NCI-H446 treated with DMSO at 0.1 percent for 48 hours (cell line): ENCODE measurements at places on chromosomes 4 and X.

DNA sequence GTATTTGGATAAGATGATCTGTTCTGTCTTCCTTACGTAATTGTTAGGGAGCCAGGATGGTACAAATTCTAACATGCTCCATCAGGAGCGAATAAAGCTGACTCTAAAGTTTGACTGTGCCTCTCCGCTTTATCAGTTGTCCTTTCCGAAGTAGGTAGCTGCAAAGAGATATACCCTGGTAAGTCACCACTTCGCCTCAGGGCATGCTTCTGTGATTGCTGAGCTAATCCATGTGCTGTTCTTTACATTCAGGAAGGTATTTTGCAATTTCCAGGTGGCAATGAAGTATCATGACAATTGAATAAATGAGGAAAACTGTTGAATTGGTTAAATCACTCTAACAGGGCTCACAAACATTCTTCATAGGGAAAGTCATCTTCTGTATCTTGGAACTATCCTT, 38.9 kb downstream of the KIT start:
- DNase-seq = no peak

DNA sequence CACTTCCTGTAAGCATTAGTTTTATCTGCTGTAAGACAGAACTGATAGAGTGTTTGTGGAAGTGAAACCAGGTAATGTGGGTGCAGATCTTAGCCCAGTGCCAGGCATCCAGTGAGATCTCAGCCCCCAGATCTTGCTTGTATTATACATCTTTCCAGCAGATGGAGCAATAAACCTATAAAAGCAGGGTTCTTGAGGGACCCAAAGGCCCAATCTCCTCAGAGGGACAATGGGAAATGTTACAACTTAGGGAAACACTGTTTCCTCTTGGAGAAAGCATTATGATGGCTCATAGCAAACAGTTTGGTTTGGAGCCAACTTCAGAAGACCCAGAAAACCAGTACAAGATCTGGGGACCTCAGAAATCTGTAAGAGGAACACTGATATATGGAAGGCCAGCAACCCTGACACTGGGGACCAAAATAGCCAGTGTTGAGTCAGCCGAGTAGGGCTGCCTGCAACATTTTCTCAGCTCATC, 206.3 kb downstream of the SLC7A11 start:
- no peak for DNase-seq

DNA sequence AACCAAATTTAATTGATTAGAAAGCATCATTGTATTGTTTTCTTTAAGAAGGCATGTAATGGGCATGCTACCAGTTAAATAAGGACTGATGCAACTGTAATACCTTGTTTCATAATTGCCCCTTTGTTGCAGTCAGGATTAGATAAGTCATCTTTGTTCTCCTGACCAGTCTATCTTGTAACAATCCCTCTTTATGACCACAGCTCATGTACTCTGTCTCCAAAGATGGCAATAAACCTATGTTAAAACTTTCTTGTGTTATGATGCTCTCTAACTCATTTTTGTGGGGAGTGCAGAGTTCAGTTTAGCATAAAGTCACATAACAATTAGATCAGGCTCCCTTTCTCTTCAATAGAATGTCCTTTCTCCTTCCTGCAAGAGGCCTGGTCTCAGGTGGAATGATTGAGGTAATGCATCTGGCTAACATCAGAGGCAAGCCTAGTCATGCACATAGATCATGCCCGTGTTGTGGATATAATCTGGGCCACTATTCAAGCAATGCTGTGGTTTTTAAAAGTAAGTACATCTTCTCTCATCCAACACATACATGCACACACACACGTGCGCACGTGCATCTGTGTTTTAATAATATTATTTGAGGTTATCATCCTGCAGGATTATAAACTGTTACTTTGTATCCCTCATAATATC, 45.6 kb downstream of the TMEM154 start:
- no peak for DNase-seq

- DNase-seq = no peak
Measured at GRCh38 chr4:93897559-93897958, 69.0 kb downstream of the ATOH1 start.

DNA sequence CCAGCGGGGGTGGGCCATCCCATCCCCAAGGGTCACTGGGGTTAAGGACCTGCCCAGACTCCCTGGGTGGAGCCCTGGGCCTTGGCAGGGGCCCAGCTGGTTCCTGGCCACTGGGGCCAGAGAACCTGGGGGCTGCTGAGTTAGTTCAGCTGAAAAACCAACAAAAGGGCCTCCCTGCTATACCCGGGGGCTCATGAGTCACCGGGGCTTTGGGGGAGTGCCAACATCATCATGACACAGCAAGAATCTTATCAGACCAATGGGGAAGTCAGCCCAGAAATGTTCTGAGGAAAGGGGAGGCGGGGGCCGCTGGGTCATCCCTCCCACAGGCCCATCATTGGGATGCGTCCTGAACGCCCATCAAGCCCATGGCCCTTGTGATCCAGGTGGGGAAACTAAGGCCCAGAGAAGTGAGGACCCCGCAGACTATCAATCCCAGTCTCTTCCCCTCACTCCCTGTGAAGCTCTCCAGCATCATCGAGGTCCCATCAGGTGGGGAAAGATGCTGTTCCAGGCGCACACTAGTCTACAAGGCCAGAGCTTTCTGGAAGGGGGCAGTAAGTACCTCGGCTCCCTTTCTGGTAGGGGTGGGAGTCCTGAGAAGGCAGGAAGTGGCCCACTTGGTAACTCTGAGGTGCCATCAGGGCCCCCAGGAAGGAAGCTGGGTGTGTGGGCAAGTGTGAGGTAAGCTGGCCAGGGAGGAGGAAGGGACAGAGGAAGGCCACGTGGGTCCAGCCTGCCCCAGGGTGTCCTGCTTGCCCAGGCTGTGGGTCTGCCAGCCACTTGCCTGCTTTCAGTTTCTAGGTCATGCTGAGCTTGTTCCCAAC, 4.5 kb downstream of the G6PD start:
- no peak for DNase-seq

- DNase-seq = no peak
Measured at GRCh38 chrX:152913346-152913745, 15.5 kb downstream of the ZNF185 start.

DNA sequence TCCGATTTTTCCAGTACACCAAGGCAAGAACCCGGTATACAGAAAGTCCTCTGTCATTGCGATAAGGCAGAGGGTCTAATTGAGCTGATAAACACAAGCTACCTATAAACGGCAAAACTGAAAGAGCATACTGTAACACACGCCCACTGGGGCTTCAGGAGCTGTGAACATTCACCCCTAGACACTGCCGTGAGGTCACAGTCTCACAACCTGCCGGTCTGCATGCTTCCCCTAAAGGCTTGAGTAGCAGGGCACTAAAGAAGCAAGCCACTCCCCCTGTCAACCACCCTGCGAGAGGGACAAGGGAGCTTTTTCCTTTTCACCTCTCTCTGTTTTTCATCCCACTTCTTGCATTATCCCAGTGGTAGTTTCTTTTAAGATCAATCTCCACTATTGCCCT, 22.4 kb upstream of the F9 start:
- DNase-seq = no peak

DNA sequence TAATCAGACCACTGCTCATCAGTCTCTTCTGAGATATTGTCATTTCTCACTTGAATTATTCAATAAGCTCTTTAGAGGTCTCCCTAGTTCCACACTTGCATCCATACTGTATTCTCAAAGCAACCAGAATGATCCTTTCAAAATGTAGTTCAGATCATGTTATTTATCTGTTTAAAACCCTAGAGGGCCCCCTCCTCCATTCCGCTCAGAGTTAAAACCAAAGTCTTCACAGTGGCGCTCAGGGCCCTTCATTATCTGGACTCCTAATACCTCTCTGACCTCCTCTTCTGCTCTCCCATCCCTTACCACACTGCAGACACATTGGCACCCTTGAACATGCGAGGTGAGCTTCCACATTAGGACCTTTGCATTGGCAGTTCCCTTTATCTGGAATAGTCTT, 32.7 kb upstream of the HPGDS start:
- no peak for DNase-seq

- DNase-seq = peak; percentile 32
Measured at GRCh38 chr4:149980941-149981340, 97.3 kb upstream of the DCLK2 start.

- DNase-seq = no peak
Measured at GRCh38 chrX:39117101-39117500, 315.8 kb downstream of the MID1IP1 start.

DNA sequence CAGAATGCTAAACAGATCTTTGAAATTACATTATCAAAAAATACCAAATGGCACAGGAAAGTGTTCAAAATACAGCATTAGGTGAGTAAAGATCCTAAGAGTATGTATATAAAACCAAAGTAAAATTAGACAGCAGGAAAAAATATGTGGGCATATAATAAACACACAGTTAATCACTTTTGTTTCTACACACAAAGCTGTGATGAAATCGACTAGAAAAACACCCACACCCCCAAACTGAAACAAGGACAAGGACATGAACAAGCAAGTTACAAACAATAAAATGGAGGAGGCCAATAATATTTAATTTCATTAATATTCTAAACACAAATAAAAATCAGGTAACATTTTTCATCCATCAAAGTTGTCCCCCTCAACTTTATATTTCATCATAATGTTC, 143.2 kb downstream of the FRYL start:
- no peak for DNase-seq

DNA sequence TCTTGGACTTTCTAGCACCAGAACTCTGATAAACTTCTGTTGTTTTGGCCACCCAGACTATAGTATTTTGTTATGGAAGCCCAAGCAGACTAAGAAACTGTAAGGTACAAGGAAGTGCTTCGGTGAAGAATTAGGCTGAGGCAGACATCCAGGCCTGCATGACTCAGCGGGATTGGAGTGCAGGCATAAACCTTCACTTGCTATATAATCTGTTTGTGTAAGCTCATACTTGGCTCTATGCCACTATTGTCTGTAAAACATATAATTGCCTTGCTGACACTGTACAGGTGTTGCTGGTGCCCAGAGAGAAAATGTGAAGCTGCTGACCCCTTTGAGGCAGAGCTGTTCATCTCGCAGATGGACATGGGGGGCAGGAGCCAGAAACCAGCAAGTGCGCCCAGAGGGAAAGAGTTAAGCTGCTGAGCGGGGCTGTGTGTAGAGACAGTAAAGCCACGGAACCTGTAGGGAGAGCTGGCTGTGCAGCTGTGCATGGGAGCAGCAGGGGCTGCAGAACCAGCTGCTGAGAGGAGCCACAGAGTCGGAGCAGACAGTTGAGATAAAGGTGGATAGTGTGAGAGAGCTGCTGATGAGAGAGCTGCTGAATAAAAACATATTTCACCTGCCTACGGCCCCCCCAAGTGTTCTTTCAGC, 96.2 kb downstream of the RBM46 start:
- DNase-seq = no peak

DNA sequence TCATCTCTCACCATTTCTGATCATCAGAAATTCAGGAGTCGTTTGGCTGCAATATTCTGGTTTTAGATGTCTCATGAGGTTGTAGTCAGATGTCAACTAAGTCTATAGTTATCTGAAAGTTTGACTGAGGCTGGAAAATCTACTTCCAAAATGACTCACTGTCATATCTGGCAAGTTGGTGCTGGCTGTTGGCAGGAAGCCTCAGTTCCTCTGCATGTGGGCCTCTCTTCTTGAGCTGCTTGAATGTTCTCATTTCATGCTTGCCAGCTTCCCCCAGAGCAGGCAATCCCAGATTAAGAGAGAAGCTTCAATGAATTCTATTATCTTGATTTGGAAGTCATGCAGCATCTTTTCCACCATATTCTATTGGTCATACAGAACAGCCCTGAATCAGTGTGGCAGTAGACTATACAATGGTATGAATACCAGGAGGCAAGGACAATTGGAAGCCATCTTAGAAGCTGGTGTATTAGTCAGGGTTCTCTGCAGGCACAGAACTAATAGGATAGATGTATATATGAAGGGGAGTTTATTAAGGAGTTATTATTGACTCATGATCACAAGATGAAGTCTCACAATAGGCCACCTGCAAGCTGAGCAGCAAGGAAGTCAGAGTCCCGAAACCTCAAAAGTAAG, 46.8 kb upstream of the ELF2 start:
- peak; percentile 88 for DNase-seq

- DNase-seq = no peak
Measured at GRCh38 chr4:185128272-185129119, 14.6 kb upstream of the SLC25A4 start.

- DNase-seq = no peak
Measured at GRCh38 chrX:101229170-101229569, 9.6 kb downstream of the DRP2 start.

- no peak for DNase-seq
Measured at GRCh38 chr4:153629776-153630175, 54.3 kb upstream of the TLR2 start.

- no peak for DNase-seq
Measured at GRCh38 chr4:22739968-22740367, 47.2 kb downstream of the GBA3 start.

DNA sequence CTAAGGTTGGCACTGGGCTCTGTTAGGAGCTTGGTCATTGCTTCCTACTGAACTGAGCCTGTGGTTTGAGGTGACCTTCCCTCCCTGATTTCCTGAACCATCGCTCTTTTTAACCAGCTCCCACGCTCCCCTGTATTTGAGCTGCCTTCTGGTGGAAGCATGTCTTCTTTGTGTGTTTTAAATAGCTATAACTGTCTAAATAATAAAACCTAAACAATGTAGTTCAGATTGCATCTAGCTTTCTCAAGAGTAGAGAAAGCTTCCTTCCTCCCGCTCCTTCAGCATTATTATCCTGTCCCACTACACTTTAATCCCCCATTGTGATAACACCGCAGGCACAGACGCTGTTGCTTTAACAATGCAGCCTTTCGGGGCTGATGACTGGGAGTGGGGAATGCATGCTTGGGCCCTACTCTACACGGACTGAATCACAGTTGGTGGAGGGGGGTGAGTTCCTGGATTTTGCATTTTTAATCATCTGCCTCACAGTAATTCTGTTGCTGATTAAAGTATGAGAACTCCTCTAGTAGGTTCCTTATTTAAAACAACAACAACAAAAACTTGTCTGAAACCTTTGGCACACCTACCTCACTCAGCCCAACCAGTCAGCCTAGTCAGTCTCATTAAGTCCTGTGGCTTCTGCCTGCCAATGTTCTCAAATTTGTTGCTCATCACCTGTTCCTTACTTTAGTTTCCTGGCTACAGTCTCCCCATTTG, 6.6 kb downstream of the SMS start:
- no peak for DNase-seq

- DNase-seq = no peak
Measured at GRCh38 chr4:190014771-190015537, 12.1 kb downstream of the FRG2 start.

DNA sequence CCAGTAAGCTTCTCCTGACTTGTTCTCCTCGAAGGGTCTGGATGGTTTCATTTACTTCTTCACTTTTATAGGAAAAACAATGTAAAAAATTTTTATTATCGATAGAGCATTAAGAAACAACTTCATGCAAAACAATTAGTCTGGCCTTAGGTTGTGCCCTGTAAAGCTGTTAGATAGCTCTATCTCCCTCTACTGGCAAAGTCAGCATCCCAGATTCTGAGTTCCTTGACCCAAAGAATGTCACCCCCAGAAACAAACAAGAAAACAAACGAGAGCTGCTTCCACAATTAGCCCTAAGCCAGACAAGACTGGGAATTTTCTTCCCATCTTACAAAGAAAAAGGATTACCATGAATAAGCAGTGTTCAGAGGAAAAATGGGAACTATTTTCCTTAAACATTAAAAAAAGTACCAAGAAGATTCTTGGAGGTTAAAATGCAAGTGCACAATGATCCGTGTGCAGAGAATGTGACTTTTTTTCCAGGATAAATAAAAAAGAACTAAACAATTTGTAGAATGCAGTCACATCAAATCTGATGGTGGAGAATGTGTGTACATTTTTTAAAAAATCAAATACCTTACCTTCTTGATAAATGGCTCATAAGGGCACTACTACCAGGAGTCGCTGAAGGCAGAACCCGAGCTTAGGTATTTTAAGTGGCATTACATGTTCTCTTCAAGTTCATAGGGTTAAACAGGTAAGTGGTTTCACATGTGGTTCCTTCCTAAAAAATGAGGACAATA, 293.2 kb downstream of the FBXO8 start:
- DNase-seq = peak; percentile 2
